ENCODE measurements at places on chromosomes 12 and 14.

- no peak for DNase-seq
Measured at GRCh38 chr12:5656836-5657235, 224.9 kb downstream of the NTF3 start.

DNA sequence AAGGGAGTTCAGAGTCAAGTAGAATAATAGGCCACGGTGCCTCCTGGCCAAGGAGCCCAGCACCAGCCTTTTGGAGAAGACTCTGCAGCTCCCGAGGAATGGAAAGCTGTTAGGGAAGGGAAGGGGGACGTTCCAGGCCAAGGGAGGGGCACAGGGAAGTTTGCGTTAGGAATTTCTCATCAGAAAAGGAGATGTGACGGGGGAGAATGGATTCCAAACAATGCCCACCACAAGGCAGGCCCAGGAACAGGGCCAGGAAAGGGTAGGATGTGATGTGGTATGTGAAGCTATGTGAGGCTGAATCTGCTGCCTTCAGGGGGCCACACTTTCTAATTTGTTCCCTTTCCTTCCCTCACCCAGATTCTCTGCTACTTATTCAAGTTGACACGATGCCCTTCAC, 46.0 kb downstream of the DGLUCY start:
- DNase-seq = no peak

DNA sequence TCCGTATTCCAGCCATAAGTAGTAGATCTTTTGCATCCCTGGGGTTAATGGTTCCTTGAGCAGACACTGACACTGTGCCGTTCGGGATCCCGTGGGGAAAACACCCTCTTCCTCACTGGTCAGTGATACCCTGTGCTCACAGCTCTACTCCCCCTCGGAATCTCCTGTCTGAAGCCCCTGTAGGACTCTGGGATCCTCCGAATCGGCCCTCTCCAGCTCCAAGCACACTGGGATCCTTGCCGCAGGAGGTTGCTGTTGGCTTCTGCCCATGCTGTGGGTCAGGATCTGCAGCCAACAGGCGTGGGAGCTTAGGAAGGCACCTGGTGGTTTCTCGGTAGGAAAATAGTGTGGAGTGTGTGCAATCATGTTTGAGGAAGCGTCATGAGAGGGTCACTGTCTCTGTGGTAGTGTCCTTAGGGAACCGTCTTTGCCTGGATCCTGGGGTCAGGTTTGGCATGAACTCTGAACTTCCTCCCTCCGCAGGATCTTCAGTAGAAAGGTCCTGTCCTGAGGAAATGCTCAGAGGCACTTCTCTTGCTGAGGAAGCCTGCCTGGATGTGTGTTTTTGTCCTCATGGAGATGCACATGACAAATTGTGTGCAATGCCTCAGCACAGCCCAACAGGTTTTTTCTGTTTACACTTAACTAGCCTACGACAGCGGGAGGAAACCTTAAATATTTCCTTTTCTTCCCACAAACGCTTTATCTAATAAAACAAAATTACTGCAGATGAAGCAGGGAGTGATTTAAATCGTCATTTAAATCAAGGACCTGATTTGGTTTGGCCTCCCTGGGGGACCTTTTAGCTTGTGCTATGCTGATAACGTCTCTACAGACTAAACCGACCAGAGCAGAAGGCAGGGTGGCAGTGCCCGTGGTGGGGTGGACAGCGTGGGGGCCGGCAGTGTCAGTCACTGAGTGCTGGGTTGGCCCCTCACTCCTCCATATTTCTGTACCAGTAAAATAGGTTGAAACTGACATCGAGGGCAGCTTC, 18.7 kb downstream of the FBXL14 start:
- DNase-seq = no peak

DNA sequence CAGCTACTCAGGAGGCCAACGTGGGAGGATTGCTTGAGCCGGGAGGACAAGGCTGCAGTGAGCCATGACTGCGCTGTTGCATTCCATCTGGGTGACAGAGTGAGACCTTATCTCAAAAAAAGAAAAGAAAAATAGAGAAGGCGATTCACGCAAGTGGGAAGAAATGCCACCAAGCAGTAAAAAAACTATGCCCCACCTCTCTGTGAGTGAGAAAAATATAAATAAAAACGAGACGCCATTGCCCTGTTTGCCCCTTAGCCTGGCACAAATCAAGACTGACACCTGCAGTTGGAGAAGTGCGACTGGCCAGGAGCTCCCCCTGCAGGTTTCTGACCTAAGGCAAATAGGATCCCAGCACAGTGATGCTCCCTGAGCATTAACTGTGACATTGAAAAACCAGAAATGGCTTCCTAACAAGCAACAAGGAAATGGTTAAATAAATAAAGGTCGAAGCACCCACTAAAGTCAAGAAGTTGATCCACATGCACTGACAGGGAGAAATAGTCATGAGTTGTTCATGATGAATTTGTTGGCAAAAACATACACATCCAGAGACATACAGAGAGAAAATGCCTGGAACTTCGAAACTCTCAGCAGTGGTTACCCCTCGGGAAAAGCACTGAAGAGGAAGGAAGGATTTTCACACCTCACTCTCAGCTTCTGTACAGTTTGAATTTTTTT, 21.1 kb downstream of the GSC start:
- no peak for DNase-seq

- DNase-seq = no peak
Measured at GRCh38 chr12:4050340-4050739, 177.1 kb upstream of the PARP11 start.

- no peak for DNase-seq
Measured at GRCh38 chr12:10184261-10184843, 5.5 kb downstream of the TMEM52B start.

All from omental fat pad (tissue), 4 donors.